ENCODE measurements at places on chromosomes 6 and 20.

- no peak for DNase-seq
These were observed 163.1 kb downstream of the LY86 start for GRCh38 chr6:6751619-6752023.

DNA sequence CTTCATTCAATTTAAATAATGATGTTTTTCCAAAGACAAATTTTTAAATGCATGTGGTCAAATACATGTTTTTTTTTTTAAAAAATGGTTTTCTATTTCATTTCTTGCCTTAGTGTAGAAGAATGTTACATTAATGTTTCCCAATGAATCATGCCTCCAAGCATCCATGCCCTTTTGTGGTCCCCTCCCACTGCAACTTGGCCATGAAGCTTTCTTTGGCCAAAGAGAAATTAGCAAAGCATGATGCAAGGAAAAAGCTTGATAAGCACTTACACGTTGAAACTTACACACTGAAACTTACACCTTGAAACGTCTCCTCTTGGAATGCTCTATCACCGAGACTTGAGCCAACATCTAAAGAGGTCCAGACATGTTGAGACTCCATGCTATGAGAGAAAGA, 93.0 kb upstream of the ELOVL5 start:
- no peak for DNase-seq

DNA sequence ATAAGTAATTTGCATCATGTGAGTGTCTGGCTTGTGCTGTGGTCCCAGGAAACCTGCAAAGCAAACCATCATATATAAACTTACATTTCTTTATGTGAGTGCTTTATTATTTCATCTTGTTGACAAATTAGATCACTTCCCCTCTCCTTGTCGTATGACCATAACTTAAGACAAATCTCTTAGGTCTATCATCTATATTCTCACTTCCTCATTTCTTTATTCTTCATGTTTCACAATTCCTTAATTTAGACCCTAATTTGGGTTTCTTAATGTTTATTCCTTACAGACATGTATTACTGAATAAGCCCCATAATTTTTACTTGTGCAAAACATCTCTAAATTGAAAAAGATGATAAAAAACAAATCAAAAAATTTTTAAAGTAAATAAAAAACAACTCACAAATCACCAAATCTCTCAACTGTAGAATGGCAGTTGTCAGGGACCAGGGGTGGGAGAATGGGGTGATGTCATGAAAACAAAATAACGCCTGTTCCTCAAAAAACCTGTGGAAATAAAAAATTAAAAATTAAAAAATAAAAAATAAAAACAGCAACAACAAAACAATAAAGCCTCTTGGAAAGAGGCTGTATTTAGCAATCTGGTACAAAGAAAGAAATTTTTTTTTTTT, 49.5 kb upstream of the FBXO30 start:
- no peak for DNase-seq

DNA sequence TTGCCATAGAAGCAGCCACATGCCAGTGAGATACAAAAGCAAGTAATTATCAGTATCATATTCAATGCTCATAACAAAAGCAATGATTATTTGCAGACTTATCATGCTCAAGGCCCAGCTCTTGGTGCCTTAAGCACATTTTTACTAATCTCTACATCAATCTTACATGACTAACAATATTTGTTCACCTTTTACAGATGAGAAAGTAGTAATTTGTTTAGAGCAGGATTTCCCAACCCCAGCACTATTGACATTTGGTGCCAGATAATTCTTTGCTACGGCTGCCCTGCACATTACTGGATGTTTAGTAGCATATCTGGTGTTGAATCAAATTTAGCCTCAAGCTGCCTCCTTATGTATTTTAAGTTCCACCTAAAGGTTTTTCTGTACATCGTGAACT, 19.0 kb upstream of the DOK5 start:
- DNase-seq, result no peak

GRCh38 chr6:69994251-69994650, 127.9 kb downstream of the COL19A1 start:
- DNase-seq, result no peak

- no peak for DNase-seq
These were observed 89.4 kb downstream of the SLC16A10 start for GRCh38 chr6:111176760-111177099.

- no peak for DNase-seq
These were observed 249.1 kb upstream of the JAG1 start for GRCh38 chr20:10922941-10923340.
